ENCODE measurements at places on chromosomes 1 and 21.

- DNase-seq = no peak
These were observed 72.5 kb downstream of the RPS6KC1 start for GRCh38 chr1:213123536-213123935.

- no peak for DNase-seq
These were observed 46.5 kb downstream of the HLX start for GRCh38 chr1:220925707-220926106.

DNA sequence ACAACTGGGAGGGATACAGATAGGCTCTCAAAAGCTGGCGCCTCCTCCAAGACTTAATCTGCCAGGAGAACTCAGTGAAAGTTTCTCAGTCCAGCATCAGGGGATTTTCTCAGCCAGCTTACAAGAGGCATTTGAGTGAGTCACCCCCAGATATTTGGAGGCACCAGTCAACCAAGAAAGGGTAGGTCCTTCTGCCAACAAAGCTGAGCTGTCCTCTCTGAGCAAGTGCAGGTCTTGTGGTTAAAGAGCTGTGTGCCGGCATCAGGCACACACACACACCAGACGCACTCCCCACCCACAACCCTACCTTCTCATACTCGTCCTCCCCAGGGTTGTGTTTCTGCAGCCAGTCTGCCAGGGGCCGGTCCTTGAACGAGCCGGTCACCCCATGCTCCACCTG is 27.0 kb upstream of the PPP1R15B start:
- DNase-seq = no peak

DNA sequence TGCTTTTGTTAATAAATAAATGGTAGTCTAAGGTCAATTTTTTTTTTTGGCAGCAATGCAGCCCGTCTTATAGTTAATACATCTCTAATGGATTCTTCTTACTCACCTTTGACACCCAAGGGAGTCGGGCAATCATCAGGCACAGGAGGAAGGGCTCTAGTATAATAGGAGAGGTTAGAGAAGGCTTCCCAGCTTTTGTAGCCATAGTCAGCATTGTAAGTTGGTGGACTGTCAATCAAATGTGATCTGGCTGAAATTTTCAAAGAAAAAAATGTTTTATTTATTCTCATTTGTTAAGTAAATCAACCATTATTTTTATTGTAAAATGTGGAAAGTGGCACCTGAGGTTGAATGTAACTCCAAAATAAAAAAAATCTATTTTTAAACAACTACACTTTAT is 2.1 kb downstream of the PTGS2 start:
- DNase-seq = no peak

GRCh38 chr1:86915737-86916235 is 1.4 kb downstream of the HS2ST1 start:
- DNase-seq = no peak

- DNase-seq = no peak
These were observed 34.6 kb upstream of the DIP2A start for GRCh38 chr21:46424039-46424591.

DNA sequence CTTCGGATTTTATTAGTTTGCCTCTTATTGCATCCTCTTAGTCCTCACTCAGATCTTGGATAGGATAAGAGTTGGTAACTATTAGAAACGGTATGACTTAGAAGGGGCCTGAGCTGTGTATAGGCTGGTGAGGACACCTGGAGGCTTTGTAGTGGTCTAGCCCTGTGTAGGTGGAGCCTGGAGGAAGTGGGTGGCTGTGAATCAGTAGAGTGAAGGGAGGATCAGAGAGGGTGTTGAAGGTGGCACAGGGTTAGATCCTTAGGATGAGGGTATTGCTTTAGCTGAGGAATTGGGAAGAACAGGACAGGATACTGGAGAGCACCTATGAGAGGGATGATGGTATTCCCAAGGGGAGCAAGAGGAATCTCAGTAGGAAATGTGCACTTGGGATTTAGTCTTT is 5.7 kb downstream of the VANGL1 start:
- no peak for DNase-seq

DNA sequence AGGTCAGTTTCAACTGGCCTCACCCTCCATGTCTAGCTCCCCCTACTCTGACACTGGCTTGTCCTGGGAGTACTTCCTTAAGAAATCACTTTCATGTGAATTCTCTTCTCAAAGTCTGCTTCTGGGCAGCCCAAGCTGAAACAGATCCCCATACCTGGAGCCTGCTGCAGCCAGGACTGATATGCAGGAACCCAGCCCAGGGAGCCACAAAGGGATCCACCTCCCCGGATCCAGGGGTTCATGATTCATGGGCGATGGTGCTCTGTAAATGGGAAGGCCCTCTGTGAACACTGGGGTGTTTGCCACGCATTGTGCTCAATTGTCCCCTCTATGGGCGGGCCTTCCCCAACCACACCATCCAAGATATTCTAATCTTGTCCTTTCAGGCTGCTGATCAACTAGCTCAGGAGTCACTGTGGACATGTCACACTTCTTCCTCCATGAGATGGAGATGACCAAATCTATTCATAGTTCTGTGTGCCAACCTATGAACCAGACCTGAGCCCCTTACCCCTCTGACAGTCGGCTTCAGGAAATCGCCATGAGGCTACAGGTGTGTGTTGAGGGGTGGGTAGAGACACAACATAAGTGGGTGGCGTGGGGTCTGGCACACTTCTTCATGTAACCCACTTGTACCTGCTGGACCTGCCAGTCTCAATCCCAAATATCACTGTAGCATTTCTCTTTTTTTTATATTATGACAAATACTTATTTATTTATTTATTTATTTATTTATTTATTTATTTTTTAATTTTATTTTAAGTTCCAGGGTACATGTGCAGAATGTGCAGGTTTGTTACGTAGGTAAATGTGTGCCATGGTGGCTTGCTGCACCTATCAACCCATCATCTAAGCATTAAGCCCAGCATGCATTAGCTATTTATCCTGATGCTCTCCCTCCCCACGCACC is 41.8 kb downstream of the RUNX3 start:
- no peak for DNase-seq

DNA sequence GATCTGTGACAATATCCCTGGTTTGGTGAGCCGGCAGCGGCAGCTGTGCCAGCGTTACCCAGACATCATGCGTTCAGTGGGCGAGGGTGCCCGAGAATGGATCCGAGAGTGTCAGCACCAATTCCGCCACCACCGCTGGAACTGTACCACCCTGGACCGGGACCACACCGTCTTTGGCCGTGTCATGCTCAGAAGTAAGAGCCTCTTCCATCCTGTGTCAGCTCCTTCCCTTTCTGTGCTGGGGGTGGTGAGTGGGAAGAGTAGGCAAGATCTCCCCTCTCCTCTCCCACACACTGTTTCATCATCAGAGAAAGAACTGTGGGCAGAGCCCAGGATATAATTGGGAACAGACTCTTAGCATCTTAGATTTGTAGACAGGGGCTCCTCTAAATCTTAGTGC is 6.1 kb downstream of the WNT2B start:
- DNase-seq = no peak

Data from femur (tissue), 1 donor.